Breast epithelium (tissue), 4 donors: ENCODE measurements at places on chromosomes 3 and 15. TPM values are rescaled to one million over a fixed set of nuclear protein-coding genes. Genes with fewer than 3 reads are reported as not detected.

Gene ALPK3
- 3.4 TPM for total RNA-seq

Gene CIDEC
- 1,697 TPM for total RNA-seq

Gene ERICH6
- 0.98 TPM for total RNA-seq

Gene FBXO40
- not detected for total RNA-seq

Gene FAM219B
- total RNA-seq = 72.0 TPM

Gene KBTBD12
- 0.73 TPM for total RNA-seq

Gene MKRN3
- total RNA-seq = 0.16 TPM

Gene NTRK3
- 1.9 TPM for total RNA-seq

Gene RAD18
- 8.6 TPM for total RNA-seq

Gene SCN11A
- total RNA-seq = 0.15 TPM

Gene PLSCR4
- 62.2 TPM for total RNA-seq

DNA sequence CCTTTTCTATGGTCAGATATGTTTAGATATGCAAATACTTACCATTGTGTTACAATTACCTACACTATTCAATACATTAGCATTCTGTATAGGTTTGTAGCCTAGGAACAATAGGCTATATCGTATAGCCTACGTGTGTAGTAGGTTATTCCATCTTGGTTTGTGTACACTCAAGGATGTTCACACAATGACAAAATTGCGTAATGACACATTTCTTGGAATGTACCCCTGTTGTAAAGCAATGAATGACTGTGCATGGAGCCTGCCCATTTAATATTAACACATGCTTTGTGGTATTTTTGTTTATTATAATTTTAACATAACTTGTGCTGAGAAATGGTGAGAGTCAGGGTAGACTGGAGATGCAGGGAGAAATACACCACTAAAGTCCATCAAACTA lies 154.9 kb downstream of the LEKR1 start:
- no peak for DNase-seq
- H3K36me3 ChIP-seq = no peaks in the 10 kb centered on the region
- no peak overlapping the region for H3K27ac ChIP-seq

GRCh38 chr3:76470285-76470684 lies 569.6 kb upstream of the ROBO2 start:
- no peak for DNase-seq
- no peaks in the 10 kb centered on the region for H3K4me1 ChIP-seq
- H3K27me3 ChIP-seq = no peaks in the 10 kb centered on the region
- H3K4me3 ChIP-seq = no peak overlapping the region

DNA sequence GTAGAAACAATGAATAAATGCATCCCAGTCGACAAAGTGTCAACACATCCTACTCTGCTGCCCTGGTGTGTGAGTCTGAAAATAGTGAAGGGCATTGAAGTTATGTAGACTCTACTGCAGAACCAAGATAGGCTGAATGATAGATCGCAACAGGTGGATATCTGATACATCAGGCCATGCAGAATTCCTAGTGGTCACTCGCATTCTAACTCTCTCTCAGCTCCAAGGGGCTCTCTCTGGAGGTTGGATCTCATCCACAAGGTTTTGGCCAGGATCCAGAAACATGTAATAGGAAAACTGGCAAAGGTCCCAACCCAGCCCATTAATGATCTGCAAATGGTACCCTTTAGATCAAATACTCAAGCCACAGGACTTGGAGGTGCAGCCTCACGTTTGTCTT lies 514.1 kb downstream of the MAGI1 start:
- no peaks in the 10 kb centered on the region for H3K27me3 ChIP-seq
- H3K36me3 ChIP-seq = no peaks in the 10 kb centered on the region
- no peak for DNase-seq
- H3K27ac ChIP-seq = no peak overlapping the region
- H3K4me3 ChIP-seq = no peak overlapping the region

DNA sequence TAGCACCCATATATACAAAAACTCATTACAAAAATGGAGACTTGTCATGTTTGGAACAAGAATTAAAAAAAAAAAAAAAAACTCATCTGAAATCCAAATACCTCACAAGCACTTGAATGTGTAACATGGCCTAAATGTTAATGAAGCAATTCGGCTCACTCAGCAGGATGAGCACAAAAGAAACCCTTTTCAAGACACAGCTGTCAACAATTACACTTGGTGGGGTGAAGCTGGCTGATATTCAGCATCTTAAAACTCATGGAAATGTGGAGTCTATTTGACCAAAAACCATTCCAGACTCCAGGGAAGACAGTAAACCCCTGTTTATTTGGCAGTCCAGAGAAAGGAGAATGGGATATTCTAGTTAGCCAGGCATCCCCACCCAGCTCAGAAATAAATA lies 205.4 kb upstream of the TSC22D2 start:
- H3K4me3 ChIP-seq = no peak overlapping the region
- no peaks in the 10 kb centered on the region for H3K36me3 ChIP-seq
- no peaks in the 10 kb centered on the region for H3K27me3 ChIP-seq

- H3K4me3 ChIP-seq = no peak overlapping the region
- no peaks in the 10 kb centered on the region for H3K27me3 ChIP-seq
- H3K4me1 ChIP-seq = peaks cover 2% of the 10 kb centered on the region
- no peaks in the 10 kb centered on the region for H3K36me3 ChIP-seq
- peak; percentile 13 for DNase-seq
- no peak overlapping the region for H3K27ac ChIP-seq
Observed at GRCh38 chr3:194957743-194958240, 272.1 kb downstream of the FAM43A start.

DNA sequence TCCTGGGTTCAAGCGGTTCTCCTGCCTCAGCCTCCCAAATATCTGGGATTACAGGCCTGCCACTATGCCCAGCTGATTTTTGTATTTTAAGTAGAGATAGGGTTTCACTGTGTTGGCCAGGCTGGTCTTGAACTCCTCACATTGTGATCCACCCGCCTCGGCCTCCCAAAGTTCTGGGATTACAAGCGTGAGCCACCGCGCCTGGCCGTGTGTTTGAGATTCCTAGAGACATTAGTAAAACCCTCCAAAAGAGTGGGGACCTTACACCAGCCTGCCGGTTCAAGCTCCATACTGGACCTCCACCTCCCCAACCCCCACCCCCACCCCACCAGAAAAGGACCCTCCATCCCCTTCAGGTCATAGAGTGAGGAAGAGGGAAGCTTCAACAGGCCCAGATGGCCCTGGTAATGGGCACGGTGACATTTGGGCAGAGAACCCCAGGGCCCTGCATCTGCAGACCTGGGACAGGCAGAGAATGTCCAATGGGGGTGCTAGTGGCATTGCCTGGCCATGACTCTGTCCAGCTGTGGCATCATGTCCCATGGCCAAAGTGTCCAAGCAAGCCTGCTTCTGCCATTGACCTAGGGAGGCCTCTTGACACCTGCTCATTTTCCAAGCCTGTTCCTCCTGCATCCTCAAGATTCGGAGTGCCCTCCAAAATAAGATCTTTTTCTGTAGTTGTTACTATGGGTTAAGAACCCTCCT lies 108.9 kb upstream of the KLF13 start:
- DNase-seq = no peak
- no peak overlapping the region for H3K4me3 ChIP-seq
- no peak overlapping the region for H3K27ac ChIP-seq

DNA sequence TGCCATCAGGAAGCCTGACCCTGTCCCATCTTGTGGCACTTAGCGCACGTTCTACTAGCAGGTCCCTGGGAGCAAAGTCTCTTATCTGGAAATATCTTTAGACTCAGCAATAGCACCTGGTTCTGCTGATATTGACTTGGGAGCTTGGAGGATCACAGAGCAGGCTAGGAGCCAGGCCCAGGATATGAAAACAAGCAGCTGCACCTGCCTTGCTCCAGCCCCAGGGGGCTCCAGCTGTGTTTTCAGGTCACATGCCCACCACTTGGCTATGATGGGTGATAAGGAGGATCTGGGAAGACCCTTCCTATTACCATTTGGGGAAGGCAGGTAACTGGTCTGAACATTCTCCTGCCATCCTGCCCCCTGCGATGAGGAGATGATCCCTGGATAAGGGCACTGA lies 87.8 kb downstream of the C3orf70 start:
- DNase-seq = no peak
- no peak overlapping the region for H3K27ac ChIP-seq

GRCh38 chr3:169498336-169498735 lies 165.2 kb downstream of the MECOM start:
- H3K4me3 ChIP-seq = no peak overlapping the region
- H3K36me3 ChIP-seq = no peaks in the 10 kb centered on the region
- H3K4me1 ChIP-seq = no peaks in the 10 kb centered on the region

DNA sequence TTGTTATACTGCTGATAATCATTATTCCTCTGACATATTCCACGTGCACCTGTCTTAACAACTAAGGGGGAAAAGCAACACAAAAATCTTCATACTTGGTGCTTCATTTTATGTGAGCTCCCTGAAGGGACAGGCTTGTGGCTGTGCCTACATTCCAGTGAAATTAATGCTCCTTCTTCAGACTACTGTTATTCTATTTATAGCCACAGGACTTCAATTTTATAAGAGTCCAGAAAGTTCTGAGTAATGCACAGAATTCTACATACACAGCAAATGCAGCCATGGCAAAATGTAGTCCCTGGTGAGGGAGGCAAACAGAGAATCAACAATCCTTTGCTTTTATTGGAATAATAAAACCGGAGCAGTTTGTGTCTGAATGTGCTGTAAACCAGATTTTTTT lies 417.1 kb downstream of the RBMS3 start:
- no peaks in the 10 kb centered on the region for H3K27me3 ChIP-seq
- DNase-seq = no peak

- no peak for DNase-seq
- peak overlapping the region; percentile 49 for H3K27ac ChIP-seq
- H3K27me3 ChIP-seq = no peaks in the 10 kb centered on the region
- H3K4me1 ChIP-seq = peaks cover 38% of the 10 kb centered on the region
Observed at GRCh38 chr3:42118762-42119361, 27.7 kb downstream of the TRAK1 start.

DNA sequence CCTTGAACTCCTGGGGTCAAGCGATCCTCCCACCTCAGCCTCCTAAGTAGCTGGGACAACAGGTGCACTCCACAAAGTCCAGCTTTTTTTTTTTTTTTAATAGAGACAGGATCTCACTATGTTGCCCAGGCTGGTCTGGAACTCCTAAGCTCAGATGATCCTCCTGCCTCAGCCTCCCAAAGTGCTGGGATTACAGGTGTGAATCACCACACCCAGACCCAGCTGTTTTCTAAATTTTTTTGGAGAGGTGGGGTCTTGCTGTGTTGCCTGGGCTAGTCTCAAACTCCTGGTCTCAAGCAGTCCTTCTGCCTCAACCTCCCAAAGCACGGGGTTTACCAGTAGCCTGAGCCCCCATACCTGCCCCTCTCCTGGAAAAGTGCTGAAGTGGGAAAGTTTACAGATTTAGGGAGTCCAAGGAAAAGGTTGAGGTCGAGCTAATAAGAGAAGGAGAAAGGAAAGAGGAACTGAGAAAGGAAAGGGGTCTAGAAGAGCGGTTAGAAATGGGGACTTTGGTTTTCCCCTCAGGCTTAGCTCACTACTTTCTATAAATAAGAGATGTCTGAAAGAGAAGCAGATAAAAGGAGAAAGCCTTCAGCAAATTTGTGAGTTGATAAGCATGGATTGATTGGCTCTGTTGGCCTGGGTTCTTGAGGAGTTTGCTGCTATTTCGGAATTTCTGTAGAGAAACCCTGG lies 23.6 kb downstream of the UBE2E1 start:
- H3K27me3 ChIP-seq = no peaks in the 10 kb centered on the region
- no peak overlapping the region for H3K27ac ChIP-seq
- H3K4me3 ChIP-seq = no peak overlapping the region
- DNase-seq = no peak
- no peaks in the 10 kb centered on the region for H3K36me3 ChIP-seq

- H3K36me3 ChIP-seq = no peaks in the 10 kb centered on the region
- H3K27ac ChIP-seq = no peak overlapping the region
- H3K4me3 ChIP-seq = no peak overlapping the region
- DNase-seq = no peak
Observed at GRCh38 chr3:43371494-43371893, 85.2 kb downstream of the SNRK start.

GRCh38 chr3:55641964-55642363 lies 154.9 kb upstream of the WNT5A start:
- DNase-seq = no peak
- no peak overlapping the region for H3K27ac ChIP-seq
- H3K27me3 ChIP-seq = no peaks in the 10 kb centered on the region

- H3K4me1 ChIP-seq = no peaks in the 10 kb centered on the region
- peak; percentile 50 for DNase-seq
- H3K36me3 ChIP-seq = no peaks in the 10 kb centered on the region
- no peak overlapping the region for H3K4me3 ChIP-seq
Observed at GRCh38 chr3:37856381-37856780, 5.3 kb upstream of the CTDSPL start.

GRCh38 chr3:182165234-182165633 lies 453.5 kb downstream of the SOX2 start:
- DNase-seq = no peak
- H3K27ac ChIP-seq = no peak overlapping the region
- no peaks in the 10 kb centered on the region for H3K36me3 ChIP-seq
- no peak overlapping the region for H3K4me3 ChIP-seq
- H3K27me3 ChIP-seq = no peaks in the 10 kb centered on the region

DNA sequence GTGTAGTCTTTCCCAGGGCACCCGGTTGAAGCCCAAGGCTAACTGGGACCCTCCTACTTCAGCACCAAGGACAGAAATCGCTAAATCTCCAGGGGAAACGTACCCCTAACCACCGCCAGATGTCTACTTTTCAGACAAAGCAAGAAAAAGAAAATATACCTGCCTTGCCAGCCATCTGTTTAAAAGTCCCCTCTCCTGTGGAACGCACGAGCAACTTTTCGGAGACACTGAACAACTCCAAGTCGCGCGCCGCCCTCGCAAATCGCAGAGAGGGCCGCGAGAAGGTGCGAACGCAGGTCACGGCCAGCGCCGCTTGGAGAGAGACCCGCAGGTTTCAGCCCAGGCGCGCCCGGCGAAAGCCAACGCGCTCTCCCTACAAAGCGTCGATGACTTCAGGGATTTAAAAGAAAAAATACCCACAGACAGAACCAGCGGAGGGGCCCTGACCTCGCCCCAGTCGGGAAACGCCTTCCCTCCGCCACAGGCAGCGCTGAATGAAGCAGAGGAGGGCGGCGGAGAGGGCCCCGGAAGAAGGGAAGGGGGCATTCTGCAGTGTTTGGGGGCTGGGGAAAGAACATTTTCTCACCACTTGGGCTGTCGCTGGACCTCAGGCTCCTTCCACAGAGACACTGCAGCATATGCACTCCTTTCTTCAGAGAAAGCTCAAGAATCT lies 213.1 kb downstream of the FGF12 start:
- DNase-seq = no peak
- H3K36me3 ChIP-seq = no peaks in the 10 kb centered on the region
- no peak overlapping the region for H3K27ac ChIP-seq
- peaks cover 20% of the 10 kb centered on the region for H3K27me3 ChIP-seq
- H3K4me3 ChIP-seq = peak overlapping the region; percentile 56
- H3K4me1 ChIP-seq = no peaks in the 10 kb centered on the region

DNA sequence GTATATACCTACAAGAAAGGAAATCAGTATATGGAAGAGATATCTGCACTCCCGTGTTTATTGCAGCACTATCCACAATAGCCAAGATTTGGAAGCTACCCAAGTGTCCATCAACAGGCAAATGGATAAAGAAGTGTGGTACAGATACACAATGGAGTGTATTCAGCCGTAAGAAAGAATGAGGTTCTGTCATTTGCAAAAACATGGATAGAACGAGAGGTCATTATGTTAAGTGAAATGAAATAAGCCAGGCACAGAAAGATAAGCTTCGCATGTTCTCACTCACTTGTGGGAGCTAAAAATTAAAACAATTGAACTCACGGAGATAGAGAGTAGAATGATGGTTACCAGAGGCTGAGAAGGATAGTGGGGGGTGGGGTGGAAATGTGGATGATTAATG lies 53.1 kb downstream of the FAM81A start:
- no peak overlapping the region for H3K4me3 ChIP-seq
- no peaks in the 10 kb centered on the region for H3K36me3 ChIP-seq
- no peaks in the 10 kb centered on the region for H3K27me3 ChIP-seq
- DNase-seq = no peak
- no peaks in the 10 kb centered on the region for H3K4me1 ChIP-seq
